Central memory CD4-positive, alpha-beta T cell (primary cell): ENCODE measurements at places on chromosomes 3 and 15.

DNA sequence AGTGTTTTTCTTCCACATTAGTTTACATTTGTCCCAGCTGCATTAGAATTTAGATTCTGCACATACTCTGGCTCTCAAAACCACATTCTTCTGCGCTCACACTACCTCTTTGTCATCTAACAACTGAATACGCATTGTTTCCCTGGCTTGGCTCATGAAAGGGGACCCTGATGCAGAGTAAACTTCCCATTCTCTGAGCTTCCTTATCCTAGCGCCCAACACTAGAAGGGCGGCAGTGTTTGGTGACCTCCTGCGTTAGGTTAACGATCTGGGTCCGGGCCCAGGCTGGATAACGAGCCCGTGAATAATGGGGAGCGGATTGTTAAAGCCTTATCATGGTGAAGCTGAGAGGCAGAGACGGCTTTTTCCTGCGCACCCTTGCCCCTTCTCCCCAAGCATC lies 63.9 kb downstream of the ETV5 start:
- no peak for DNase-seq

DNA sequence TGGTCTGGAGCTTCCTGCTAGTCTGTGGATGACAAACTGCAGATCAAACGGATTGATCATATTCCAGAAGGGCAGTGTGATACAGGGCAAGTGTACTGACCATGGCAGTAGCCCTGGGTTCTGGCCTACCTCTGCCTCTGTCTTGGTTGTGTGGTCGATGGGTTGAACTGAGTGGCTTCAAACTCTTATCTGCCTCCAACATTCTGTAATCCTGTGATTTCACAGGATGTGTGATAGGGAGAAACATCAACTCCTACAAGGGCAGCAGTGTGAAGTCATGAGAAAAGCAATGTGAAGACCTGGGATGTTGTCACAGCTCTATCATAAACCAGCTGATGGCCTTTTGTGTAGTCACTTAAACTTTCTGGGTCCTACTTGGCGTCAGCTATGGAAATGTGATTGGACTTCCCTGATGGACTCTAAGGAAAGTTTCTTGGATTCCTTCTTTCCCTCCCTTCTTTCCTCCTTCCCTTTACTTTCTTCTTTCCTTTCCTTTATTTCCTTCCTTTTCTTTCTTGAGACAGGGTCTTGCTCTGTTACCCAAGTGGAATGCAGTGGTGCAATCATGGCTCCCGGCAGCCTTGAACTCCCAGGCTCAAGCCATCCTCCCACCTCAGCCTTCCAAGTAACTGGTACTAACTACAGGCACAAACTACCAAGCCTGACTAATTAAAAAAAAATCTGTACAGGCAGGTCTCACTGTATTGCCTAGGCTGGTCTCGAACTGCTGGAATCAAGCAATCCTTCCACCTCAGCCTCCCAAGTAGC lies 114.8 kb downstream of the BBX start:
- DNase-seq: no peak

DNA sequence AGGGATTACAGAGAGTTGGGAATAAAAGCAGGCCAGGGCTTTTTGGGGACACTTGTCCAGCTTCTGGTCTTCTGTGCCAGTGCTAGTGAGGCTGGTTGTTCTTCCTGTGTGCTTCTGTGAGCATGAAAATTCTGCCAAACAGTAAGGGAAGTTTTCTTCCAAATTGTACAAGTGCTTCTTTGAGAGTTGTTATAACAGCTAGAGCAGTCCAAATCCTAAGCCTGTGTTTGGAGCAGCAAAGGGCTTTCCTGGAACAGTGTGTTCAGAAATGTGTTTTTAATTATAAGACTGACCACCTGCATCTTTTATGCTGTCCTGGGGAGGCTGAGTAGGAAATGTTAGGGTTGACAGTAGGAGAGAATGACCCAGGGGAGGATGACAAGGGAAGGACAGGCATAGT lies 223.0 kb upstream of the P2RY1 start:
- no peak for DNase-seq

DNA sequence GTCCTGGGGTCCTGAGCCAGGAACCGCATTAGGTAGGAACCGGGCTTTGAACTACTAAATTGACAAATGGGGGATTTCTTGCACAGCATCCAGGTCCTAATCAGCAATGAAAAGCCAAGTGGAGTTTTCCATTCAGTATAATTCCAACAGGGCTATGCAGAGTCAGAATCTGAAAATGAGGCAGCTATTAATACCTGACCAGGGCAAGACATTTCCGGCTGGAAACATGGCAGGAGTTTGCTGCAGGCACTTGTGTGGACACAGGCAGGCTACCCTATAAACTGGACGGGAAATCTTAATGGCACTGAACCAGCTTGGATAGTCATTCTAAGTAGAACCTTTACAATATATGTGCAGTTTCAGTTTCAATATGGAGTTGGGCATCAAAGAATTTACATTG lies 553.1 kb downstream of the FGF12 start:
- no peak for DNase-seq
